Stimulated activated CD8-positive, alpha-beta memory T cell treated with anti-CD3 and anti-CD28 coated beads, Interleukin-4, amount 100 ng/mL, for 24 hours (primary cell): ENCODE measurements at places on chromosomes 12 and 14.

DNA sequence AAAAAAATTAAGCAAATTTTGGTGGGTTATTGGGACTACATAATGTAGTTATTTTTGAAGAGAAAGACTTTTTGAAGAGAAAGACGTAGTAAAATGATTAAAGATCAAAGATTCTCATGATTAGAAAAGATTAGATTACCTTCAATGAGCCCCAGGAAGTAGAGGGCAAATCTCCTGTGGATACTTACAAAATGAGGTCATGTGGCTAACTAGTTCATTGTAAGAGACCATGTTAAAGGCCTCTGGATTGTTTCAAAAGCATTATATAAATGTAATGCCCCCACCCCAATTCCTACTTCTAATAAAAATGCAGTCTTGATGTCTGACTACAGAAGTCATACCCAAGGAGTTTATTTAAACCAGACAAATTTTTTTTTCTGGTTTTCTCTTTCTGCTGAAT is 93.3 kb downstream of the ERGIC2 start:
- DNase-seq, result no peak

DNA sequence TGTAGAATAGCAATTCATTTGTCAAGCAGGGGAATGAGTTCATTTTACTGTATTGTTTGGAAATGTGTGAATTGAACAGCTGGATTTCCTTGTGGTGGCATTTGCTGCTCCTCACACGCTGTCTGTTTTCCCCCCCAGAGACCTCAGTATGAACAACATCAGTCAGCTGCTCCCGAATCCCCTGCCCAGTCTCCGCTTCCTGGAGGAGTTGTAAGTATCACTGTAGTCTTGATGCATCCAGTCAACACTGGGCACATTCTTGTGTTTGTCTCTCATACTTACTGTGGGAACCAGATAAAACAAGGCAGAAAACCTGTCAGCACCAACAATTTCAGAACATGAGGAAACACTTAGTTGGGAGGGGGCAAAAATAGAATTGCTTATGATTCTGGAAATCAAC is 64.9 kb downstream of the LGR5 start:
- DNase-seq, result no peak

DNA sequence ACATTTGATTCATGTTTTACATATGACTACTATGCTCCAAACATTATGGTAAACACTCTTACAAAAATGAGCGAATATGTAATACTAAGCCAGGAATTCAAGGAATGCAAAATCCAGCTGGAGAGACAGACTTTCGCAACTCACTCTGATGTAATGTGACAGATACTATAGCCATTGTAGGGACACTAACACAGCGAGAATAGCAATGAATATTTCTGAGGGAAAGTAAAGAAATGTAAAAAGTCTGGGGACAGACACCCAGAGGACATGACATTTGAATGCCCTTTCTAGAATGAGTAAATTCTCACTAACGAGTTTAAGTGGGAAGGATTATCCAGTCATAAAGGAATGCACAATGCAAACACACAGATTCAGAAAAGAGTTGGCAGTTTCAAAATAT is 121.9 kb downstream of the PIK3C2G start:
- DNase-seq, result no peak

GRCh38 chr12:4589941-4590340 is 27.9 kb downstream of the DYRK4 start:
- DNase-seq, result no peak

DNA sequence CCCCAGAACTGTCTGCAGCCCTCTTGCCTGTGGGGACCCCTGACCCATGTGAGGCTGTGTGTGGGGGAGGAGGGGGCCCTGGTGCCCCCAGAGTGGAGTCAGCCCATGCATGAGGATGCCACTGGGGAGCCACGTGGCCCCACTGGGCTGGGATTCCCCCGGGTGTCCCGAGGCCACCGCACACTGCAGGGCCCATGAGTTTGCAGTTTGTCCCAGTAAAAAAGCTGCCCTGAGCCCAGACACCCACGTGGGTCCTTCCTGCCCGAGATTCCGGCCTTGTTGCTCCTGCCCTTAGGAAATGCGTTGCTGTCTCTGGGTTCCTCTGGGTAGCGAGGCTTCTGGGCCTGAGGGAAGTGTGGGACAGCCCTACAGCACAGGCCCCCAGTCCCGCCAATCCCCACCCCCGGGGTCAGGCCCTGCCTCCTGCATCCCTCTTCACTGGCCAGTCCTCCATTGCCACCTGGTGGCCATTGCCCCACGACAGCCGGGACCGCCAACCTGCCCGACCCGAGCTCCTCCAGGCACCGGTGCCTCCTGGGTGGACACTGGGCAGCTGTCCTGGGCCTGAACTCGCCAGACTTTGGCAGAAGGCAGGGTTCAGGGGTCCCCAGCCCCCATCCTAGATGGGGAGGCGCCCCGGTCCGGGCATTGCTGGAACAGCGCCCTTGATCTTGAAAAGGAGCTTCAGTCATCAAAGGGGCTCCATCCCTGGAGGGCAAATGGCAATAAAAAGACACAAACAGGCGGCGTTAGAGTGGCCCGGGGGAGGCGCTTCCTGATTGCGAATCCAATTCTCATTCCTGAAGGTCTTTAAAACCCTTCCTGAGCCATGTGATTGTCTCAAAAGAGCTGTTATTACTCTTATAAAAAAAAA is 15.6 kb upstream of the C14orf180 start:
- DNase-seq, result peak; percentile 51

DNA sequence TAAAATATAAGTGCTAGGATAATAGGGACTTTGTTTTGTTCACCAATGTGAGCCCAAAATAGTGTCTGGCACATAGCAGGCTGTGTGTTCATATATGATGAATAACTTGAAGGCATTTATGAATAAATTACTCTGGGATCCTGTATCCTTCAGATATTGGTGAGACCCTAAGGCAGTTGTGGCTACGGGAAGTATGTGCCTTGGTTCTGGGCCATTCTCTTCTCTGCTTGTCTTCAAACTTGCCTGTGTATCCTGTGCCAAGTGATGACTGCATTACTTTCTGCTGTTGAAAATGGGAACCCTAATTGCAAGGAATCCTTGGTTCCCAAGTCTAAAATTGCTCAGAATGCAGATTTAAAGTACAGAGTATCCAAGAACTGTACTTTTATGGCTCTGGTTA is 67.6 kb upstream of the KTN1 start:
- DNase-seq, result no peak

DNA sequence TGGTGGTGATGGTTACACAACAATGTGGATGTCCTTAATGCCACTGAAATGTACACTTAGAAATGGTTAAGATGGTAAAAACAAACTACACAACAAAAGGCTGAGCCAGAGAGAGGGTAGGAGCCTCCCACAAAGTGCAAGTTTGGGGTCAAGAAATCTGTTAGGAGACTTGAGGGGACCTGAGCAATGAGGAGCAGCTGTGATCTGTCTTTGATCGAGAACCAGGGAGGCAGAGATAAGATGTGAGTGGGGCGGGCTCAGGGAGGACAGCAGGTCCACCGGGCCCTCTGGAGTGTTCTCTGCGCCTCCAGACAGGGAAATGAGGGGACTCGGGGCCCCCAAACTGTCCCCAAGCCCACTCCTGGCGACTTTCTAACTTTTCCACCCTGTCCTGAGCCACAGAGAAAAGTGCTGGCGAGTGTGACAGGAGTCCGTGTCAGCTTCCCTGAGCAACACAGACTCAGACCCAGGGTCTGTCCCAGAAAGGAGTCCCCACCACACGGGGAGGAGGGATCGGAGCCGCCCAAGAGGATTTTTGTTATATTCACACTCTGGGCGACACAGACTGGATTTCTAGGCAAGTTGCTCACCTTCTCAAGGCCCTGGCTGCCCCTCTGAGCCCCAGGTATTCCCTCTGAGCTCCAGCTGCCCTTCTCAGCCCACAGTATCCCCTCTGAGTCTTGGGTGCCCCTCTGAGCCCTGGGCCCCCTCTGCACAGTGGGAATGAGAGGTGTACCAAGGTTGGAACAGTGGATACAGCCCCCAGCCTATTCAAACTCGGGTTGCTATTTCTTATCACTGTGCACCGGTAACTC is 11.5 kb upstream of the SCARB1 start:
- no peak for DNase-seq
